ENCODE measurements at places on chromosomes 16 and 17.
A peak's percentile ranks its signal among the peaks of the same experiment; 100 is the strongest.

GRCh38 chr16:66614161-66614802, 9.8 kb downstream of the CMTM3 start:
- H3K27ac ChIP-seq: no peak overlapping the region
- peaks cover 25% of the 10 kb centered on the region for H3K4me1 ChIP-seq
- no peaks in the 10 kb centered on the region for H3K27me3 ChIP-seq
- no peak for DNase-seq
- H3K4me3 ChIP-seq: no peak overlapping the region

- H3K27me3 ChIP-seq: no peaks in the 10 kb centered on the region
- H3K4me3 ChIP-seq: no peak overlapping the region
- peaks cover 9% of the 10 kb centered on the region for H3K4me1 ChIP-seq
- H3K36me3 ChIP-seq: no peaks in the 10 kb centered on the region
- no peak for DNase-seq
Observed at GRCh38 chr17:77462553-77463497, 322.1 kb downstream of the SEC14L1 start.

DNA sequence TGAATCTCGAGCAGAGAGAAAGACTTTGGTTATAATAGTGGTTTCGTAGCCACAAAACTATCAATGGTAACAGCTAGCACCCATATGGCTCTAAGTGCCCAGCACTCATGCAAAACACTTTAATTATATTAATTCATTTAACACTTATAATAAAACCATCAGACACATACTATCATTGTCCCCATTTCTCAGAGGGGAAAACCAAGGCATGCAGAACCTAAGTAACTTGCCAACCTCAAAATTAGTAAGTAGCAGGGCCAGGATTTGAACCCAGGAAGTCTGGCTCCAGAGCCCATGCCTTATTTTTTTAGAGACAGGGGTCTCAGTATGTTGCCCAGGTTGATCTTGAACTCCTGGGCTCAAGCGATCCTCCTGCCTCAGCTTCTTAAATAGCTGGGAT, 145.6 kb upstream of the HS3ST2 start:
- no peaks in the 10 kb centered on the region for H3K4me1 ChIP-seq
- no peaks in the 10 kb centered on the region for H3K27me3 ChIP-seq

DNA sequence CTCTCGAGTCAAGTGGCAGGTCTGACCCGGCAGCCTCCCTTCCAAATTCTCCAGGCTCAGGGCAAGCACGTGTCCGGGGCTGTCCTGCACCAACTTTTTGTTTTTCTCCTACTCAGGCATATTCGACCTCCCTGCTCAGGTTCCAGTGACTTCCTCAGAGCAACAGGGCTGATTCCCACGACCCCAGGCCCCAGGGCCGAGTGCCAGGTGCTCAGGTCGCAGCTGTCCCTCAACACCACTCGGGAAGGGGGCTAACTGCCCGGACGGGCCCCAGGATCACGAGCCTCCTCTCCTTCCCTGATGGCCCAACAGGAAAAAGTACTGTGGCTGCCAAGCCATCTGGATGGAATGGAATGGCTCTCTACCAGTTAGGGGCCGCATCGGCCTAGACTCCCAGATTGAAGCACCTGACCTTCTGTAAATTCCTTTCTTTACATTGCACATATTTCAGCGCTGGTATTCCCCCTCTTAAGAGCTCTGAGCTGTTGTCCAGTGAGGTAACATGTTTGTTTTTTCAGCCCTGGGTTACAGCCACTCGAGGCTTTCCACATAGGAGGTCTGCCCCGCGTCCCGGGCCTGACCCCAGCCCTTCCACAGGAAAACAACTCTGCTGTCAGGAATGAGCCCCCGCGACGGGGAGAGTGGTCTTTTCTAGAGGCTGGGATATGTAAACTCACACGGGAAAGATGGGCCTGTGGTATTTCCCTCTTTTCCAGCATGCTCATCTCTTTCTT, 25.0 kb downstream of the NXN start:
- no peak for DNase-seq
- no peaks in the 10 kb centered on the region for H3K36me3 ChIP-seq
- no peak overlapping the region for H3K4me3 ChIP-seq

GRCh38 chr16:70563636-70564035, 40.0 kb downstream of the SF3B3 start:
- H3K4me3 ChIP-seq: no peak overlapping the region
- H3K36me3 ChIP-seq: peaks cover 95% of the 10 kb centered on the region

GRCh38 chr16:27424772-27425498, 23.0 kb downstream of the IL21R start:
- H3K4me3 ChIP-seq: no peak overlapping the region
- DNase-seq: peak; percentile 19
- H3K36me3 ChIP-seq: no peaks in the 10 kb centered on the region

GRCh38 chr16:15769239-15769638, 87.6 kb downstream of the MYH11 start:
- H3K36me3 ChIP-seq: no peaks in the 10 kb centered on the region
- no peaks in the 10 kb centered on the region for H3K4me1 ChIP-seq
- H3K27ac ChIP-seq: no peak overlapping the region
- no peak overlapping the region for H3K4me3 ChIP-seq
- DNase-seq: no peak
- no peaks in the 10 kb centered on the region for H3K27me3 ChIP-seq

DNA sequence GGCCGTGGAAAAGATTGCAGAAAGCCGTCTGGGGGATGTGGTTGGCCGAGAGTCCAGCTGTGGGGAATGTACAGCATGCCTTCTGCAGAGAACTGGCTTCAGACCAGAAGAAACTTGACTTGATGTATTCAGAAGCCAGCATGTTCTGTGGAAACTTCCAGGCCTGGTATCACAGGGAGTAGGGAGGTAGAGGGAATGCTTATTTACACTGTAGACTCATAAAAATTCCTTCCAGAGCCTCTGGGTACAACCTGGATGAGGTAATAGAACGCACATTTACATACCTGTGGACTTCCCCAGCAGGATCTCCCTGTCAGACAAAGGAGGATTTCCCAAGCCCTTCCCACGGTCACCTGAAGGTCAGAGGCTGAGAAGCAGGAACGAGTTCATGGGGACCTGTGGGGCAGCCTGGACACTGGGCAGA, 11.8 kb upstream of the GAS7 start:
- H3K27ac ChIP-seq: no peak overlapping the region
- no peak for DNase-seq
- no peaks in the 10 kb centered on the region for H3K4me1 ChIP-seq
- H3K36me3 ChIP-seq: no peaks in the 10 kb centered on the region

- no peak overlapping the region for H3K4me3 ChIP-seq
- H3K27ac ChIP-seq: no peak overlapping the region
- H3K4me1 ChIP-seq: no peaks in the 10 kb centered on the region
Observed at GRCh38 chr16:1450218-1450617, 5.9 kb upstream of the CCDC154 start.

DNA sequence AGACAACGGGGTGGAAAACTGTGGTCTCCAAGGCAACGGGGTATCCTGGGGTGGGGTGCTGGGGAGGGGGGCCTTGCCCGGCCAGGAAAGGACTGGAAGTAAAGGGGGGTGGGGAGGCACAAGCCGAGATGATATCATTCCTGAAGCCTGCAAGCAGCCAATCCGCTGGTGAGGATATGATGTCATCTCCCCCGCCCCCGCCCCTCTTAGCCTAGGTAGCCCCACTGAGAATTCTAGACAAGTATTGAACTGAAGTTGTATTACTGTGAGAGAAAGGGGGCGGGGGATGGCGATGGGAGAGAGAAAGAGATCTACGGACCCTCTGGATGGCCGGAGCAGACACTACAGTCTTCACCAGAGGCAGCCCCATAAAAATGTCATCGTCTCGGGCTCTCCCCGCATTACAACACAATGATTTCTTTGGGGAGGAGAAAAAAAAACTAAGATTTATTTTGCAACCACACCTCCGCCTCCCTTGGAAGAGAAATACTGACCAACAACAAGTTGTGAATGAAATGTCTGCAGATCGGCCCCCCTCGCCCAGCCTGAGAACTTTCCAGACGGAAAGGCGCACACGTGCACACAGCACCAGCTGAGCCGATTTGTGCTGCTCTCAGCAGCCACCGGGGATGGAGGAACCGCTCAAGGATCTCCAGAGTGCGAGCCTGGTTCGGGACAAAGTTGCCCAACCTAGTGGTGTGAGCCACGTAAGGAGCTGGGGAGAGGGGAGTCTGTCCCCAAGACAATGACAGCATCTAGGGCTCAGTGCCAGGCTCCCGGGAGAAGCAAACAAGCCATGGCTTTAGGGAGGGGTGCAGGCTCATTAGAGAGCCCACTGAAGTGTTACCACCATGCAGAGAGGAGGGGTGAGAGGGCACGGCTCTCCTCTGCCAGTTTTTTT, 222.1 kb downstream of the SOX9 start:
- no peaks in the 10 kb centered on the region for H3K27me3 ChIP-seq
- no peaks in the 10 kb centered on the region for H3K36me3 ChIP-seq
- no peaks in the 10 kb centered on the region for H3K4me1 ChIP-seq

DNA sequence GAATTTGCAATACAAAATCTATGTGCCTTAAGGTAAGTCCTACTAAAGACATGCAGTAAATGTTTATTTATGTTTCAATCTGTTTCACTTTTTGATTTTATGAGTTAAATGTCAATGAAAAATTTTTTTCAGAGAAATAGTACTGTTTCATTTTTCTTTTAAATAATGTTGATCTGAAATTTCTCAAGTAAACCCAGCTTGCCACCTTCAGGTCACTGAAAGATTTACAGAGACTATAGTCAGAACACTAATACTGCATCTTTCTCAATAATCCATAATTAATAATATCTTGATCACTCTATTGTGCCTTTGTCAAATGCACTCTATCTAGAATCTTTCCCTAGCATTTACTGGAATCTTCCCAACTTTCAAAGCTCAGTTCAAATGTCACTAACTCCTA, 6.5 kb upstream of the DHX40 start:
- no peaks in the 10 kb centered on the region for H3K36me3 ChIP-seq
- no peak overlapping the region for H3K4me3 ChIP-seq
- H3K27ac ChIP-seq: no peak overlapping the region
- H3K27me3 ChIP-seq: no peaks in the 10 kb centered on the region
- DNase-seq: no peak

DNA sequence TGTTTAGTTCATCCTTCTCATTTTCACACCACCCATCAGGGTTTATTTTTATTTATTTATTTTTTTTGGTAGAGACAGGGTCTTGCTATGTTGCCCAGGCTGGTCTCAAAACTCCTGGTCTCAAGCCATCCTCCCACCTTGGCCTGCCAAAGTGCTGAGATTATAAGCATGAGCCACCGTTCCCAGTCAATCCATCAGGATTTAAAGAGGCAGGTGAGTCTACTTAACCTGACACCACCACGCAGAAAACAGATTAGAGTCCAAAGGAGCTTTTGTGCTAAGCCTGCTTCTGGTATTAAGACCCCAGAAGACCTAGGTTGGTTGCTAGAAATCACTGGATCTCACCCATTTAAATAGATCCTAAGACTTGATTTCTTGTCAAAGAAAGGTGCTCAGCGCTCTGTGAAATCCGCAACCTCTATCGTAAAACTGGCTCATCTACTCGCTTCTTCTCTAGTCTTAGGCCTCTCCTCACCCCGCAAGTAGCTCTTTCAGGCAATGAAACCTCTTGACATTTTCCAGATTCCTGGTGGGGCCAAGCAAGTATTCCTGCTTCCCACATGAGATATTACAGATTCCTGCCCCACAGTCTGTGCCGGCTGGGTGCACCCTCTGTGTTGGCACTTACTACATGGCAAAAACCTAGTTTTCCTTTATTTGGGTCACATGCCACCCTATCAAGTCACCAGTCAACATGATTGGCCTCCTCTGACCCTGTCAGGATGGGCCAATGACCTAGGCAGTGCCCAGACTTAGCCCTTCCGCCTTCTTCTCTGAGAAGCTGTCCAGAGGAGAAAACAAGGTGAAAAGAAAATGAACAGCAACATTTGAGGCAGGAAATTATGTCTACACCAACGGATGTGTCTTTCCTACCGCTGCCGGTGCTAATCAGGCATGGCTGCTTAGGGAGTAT, 9.0 kb downstream of the PITPNA start:
- H3K36me3 ChIP-seq: peaks cover 8% of the 10 kb centered on the region
- H3K4me1 ChIP-seq: peaks cover 27% of the 10 kb centered on the region
- H3K27me3 ChIP-seq: no peaks in the 10 kb centered on the region
- H3K27ac ChIP-seq: peak overlapping the region; percentile 68

DNA sequence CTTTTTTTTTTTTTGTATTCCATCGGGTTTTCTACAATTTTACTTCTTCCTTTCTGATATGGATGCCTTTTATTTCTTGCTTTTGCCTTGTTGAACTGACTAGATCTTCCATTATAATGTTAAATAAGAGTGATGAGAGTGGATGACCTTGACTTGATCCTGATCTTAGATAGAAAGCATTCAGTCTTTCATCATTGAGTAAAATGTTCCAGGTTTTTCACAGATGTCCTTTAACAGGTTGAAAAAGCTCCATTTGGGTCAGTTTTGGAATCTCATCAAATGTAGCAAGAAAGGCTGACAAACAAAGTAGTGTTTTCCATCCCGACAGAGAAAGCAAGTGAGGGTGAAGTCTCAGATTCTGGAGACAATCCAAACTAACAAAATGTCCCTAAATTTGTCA, 27.2 kb upstream of the WIPI1 start:
- H3K4me3 ChIP-seq: no peak overlapping the region
- H3K36me3 ChIP-seq: no peaks in the 10 kb centered on the region
- H3K27me3 ChIP-seq: no peaks in the 10 kb centered on the region
- peaks cover 23% of the 10 kb centered on the region for H3K4me1 ChIP-seq
- H3K27ac ChIP-seq: peak overlapping the region; percentile 79
- DNase-seq: no peak

GRCh38 chr17:46916211-46916610, 6.7 kb upstream of the GOSR2 start:
- no peaks in the 10 kb centered on the region for H3K4me1 ChIP-seq
- H3K27ac ChIP-seq: no peak overlapping the region
- DNase-seq: no peak
- H3K4me3 ChIP-seq: no peak overlapping the region

- no peak overlapping the region for H3K27ac ChIP-seq
- no peak overlapping the region for H3K4me3 ChIP-seq
- H3K36me3 ChIP-seq: no peaks in the 10 kb centered on the region
- no peaks in the 10 kb centered on the region for H3K4me1 ChIP-seq
- peaks cover 3% of the 10 kb centered on the region for H3K27me3 ChIP-seq
Observed at GRCh38 chr17:10120749-10121148, 77.7 kb downstream of the GAS7 start.

DNA sequence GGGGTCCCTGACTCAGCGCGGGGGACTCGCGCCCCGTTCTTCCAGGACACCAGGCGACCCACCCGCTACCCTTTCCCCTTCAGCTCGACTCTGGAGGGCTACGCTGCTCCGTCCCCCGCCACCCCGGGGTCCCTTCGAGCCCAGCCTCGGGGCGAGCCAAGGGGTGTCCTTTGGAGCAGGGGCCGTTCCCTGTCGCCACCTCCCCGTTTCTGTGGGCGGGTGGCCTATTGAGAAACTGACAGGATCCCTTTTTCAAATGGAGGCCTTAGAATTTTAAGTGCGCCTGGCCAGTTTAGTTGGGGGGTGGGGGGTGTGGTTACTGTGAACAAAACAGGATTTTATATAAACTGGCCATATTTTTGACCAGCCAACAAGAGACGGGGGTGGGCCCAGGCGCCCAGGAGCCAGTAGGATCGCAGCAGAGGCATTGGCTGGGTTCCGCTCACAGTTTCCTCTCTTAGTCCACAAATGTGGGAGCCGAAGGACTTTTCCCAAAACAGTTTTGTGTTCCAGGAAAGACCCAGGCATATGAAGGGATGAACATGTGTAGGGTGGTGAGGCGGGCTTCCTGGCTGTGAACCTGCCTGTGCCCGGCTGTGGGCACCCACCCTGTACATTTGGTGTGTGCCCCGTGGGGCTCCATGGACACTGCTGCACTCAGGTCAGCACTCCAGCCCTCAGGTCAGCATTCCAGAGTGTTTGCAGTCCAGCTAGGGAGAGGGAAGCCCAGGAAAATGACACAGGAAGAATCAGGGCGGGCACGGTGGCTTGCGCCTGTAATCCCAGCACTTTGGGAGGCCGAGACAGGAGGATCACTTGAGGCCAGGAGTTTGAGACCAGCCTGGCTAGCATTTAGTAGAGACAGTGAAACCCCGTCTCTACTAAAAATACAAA, 722 bp upstream of the TIMP2 start:
- no peaks in the 10 kb centered on the region for H3K36me3 ChIP-seq
- H3K27ac ChIP-seq: peak overlapping the region; percentile 81
- H3K4me3 ChIP-seq: no peak overlapping the region
- DNase-seq: no peak
- H3K27me3 ChIP-seq: no peaks in the 10 kb centered on the region

All from liver (tissue), 10 donors.